ENCODE measurements at places on chromosomes 12 and 14.

GRCh38 chr14:90287791-90288190, 31.4 kb downstream of the PSMC1 start:
- no peak for DNase-seq

DNA sequence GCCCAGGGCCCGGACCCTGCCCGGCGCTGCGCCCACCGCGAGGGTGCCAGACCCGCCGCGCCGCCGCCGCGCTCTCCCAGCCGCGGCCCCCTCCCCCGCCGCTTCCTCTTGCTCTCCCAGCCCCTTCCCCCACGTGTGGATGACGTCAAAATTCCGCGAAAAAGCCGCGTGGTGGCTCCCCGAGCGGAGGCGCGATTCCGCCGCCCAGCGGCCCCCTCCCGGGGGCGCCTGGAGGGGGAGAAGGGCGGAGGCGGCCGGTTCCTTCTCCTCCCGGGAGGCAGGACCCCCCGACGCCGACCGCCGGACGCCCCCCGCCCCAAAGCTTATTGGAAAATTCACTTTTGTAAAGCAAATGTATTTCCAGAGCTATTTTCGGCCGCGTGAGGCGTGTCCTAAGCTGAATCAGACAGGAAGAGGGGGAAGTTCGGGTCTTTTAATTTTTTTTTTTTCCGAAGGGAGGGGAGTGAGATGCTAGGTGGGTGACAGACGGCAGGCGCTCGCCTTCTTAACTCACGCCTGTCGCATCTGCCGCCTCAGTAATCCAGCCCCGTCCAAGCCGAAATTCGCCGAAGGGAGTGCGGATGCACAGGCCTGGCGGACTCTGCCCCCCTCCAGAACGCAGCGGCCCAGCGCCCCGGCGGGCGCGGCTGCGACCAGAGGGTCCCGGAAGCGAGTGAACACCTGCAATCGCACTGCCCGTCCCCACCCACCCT, 4.1 kb upstream of the CCND2 start:
- peak; percentile 77 for DNase-seq

GRCh38 chr12:104648756-104649155, 192.0 kb downstream of the CHST11 start:
- no peak for DNase-seq

DNA sequence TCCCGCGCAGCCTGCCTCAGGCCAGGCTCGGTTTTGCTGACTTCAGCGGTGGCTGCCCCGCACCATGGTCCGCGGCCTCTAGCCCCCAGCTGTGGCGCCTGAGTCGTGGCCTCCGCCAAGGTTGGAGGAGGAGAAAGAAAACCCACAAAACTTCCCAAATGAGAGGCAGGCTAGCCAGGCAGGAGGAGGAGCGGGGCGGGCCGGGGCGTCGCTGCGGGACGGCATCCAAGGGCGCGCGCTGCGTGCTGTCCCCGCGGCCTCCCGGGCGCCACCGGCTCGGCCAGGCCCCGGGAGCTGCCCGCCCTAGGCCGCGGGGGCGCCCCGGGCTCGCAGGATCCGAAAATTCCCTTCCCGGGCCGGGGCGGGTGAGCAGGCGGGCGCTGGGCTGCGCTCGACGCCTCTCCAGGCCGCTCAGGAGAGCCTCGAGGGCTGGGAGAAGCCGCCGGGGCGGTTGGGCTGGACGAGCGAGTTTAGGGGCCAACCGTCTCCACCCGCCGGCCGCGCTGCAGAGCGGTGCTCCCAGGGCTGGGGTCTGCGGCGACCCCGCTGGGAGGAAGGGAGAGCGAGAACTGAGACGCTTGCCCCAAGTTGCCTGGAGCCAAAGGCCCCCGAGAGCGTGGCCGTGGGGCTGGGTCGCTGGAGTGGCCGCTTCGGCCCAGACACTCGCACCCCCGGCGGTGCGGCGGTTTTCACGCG, at the start of gene EFS:
Gene EFS, minus strand, starts transcription at position 137 of the 696 bp plus-strand sequence. CDS start 147 bp downstream, outside the sequence.
- peak; percentile 44 for DNase-seq

DNA sequence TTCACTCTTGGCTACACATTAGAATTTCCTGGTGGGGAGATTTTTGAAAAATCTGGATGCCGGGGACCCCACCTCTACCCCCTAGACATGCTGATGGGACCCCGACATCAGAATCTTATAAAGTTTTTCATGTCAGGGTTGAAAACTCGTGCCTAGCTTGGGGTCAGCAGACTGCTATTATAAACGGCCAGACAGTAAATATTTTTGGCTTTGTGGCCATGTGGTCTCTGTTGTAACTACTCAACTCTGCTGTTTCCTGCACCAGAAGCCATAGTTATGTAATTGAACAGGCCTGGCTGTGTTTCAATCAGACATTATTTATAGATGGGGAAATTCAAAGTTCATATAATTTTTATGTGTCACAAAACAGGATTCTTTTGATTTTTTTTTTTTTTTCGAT, 41.6 kb downstream of the ACACB start:
- no peak for DNase-seq

DNA sequence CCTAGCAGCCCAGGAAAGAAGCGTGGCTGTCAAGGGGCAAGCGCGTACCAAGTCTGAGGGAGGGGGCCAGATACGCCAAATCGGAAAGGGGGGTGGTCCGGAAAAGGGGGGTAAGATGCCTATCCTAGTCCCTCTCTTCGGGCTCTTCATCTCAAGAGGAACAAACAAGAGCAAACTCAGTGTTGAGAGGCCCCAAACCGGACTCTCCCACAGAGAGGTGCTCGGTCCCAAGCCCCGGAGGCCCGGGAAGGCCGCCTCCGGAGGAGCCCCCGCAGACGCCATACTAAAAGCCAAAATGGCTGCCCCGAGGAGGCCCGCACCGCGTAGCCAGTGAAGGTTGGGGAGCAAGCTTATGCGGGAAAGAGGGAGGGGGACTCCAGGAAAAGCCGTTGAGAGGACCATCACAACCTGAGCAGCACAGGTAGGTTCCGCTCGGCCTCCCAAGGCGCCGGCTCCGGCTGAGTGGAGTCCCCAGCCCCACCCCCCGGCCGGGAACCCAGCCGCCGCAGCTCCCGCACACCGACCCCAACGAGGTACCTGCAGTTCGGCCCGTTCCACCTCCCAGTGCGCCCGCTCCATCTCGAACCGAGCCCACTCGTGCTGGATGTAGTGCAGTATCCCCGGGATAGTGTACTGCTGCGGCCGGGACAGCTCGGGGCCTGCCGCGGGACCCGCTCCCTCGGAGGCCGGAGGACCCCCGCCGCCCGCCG, at the start of gene AP4S1:
Gene AP4S1, plus strand, starts transcription at position 283 of the 710 bp plus-strand sequence. CDS start 40,548 bp downstream, outside the sequence.
- DNase-seq = peak; percentile 14

- DNase-seq = no peak
Measured at GRCh38 chr14:24196071-24197055, 1.1 kb upstream of the TM9SF1 start.

All from fibroblast of skin of abdomen (primary cell).